ENCODE measurements at places on chromosomes 2 and 18.
A peak's percentile ranks its signal among the peaks of the same experiment; 100 is the strongest.

GRCh38 chr2:70199320-70199864 is 8.6 kb upstream of the C2orf42 start:
- no peak for DNase-seq

GRCh38 chr2:18046017-18046416 is 167.6 kb downstream of the KCNS3 start:
- DNase-seq, result no peak

DNA sequence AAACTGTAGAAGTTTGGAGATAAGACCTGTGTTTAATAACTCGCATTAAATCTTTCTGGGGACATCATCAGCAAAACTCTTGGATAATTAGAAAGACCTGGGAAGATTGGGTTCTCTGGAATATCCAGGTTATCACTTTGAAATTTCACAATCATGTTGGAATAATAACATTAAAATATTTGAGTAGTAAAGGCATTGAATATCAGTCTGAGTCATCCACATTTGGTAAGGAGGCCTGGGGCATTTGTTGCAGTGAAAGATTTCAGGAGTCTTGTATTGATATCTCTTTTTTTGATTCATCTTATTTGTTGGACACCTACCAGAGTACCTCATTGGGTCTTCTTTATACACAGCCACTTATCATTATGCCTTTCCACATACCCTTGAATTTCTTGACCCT is 95.9 kb downstream of the EPB41L5 start:
- no peak for DNase-seq

GRCh38 chr2:107927034-107927534 is 59.2 kb upstream of the SLC5A7 start:
- DNase-seq, result no peak

- DNase-seq, result no peak
These were observed 125.1 kb downstream of the GPD2 start for GRCh38 chr2:156561326-156561725.

- DNase-seq, result no peak
These were observed 8.2 kb downstream of the DCC start for GRCh38 chr18:52348209-52348608.

DNA sequence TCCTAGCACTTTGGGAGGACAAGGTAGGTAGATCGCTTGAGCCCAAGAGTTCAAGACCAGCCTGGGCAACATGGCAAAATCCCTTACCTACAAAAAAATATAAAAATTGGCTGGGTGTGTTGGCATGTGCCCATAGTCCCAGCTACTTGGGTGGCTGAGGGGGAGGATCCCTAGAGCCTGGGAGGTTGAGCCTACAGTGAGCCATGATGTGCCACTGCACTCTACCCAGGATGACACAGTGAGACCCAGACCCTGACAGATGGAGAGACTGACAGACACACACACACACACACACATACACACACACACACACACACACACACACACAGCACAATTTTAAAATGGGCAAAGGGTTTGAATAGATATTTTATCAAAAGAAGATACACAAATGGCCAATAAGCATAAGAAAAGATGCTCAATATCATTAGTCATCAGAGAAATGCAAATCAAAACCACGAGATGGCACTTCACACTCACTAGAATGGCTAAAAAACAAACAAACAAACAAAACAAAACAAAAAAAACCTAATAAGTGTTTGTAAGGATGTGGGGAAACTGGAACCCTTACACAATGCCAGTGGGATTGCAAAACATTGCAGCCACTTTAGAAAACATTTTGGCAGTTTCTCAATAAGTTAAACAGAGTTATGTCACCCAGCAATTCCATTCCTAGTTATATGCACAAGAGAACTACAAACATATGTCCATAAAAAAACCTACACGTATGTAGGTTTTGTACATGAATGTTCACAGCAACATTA is 42.3 kb downstream of the BAZ2B start:
- no peak for DNase-seq

GRCh38 chr18:52746986-52747385 is 407.0 kb downstream of the DCC start:
- DNase-seq, result no peak

DNA sequence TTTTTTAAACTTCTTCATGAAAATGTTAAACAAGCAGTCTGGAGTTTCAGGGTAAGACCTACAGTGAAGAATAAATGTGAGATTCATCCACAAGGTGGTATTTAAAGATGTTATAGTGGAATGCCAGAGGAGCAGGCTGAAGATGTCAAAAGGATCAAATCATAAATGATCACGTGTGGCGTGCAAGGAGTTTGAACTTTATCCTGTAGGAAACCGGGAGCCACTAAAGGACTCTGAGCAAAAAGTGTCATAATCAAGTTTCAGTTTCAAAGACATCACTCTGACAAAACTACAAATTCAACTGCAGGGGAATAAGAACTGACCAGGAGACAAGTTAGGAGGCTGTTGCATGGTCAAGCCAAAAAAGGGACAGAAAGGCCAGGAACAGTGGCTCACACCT is 19.9 kb downstream of the NHEJ1 start:
- no peak for DNase-seq

- DNase-seq, result no peak
These were observed 25.9 kb downstream of the ITM2C start for GRCh38 chr2:230890646-230891045.

GRCh38 chr2:113240915-113241911 is 37.5 kb downstream of the PAX8 start:
- peak; percentile 31 for DNase-seq

- DNase-seq, result no peak
These were observed 128.7 kb downstream of the PLA2R1 start for GRCh38 chr2:159933727-159934049.

GRCh38 chr2:121333834-121334558 is 49.0 kb upstream of the TFCP2L1 start:
- no peak for DNase-seq

DNA sequence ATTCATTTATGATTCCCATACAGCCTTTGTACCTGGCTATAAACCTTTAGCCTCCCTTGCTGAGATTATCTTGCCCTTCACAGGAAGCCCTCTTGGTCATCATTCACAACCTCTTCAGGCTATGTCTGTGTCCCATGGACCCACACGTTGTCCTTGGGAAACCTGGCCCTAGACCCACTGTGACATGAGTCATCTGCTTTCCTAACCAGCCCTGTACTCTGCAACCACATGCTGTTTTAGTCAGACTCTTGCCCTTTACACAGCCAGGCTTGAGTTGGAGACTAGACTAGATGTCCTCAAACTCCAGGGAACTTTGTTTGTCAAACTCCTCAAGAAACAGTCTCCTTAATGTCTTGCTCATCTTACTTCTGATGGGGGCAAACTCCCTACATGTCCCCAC is 229.3 kb upstream of the ZSWIM2 start:
- DNase-seq, result no peak

- DNase-seq, result no peak
These were observed 10.2 kb downstream of the ZNF516 start for GRCh38 chr18:76484749-76485387.

- DNase-seq, result no peak
These were observed 221.5 kb upstream of the ACVR2A start for GRCh38 chr2:147623328-147623727.

DNA sequence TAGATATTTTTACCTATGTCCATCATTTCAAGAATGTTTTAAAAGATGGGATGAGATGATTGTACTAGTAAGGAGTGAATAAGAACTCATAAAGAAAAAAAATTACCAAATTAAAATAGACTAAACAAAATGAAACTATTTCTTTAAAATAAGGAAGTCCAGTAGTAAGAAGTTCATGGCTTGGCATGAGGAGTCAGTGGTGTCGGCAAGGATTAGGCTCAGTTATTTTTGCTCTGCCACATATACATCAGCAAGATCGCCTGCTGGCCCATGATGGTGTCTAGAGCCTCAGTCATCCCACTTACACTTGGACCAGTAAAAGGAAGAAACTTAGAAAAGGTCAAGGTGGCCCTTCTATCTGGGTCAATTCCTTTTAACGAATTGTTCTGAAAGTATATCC is 300.9 kb upstream of the SLC8A1 start:
- DNase-seq, result no peak

GRCh38 chr2:202317080-202317857 is 51.7 kb downstream of the NOP58 start:
- DNase-seq, result no peak

DNA sequence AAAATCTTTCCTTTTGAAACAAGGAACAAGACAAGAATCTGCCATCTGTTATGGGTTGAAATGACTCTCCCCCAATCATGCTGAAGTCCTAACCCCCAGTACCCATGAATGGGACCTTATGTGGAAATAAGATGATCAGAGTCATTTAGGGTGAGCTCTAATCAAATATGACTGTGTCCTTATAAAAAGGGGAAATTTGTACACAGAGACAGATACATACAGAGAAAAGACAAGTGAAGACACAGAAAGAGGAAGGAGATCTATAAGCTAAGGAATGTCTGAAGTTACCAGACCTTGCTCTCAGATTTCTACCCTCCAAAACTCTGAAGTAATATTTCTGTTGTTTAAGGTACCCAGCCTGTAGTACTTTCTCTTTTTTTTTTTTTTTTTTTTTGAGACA is 15.7 kb downstream of the TGFBRAP1 start:
- no peak for DNase-seq

All from activated T-helper 1 cell treated with anti-CD3 and anti-CD28 coated beads, Interleukin-2, amount 50 U/mL, for 16 hours (primary cell).